MV-4-11 (cell line): ENCODE measurements at places on chromosomes 6 and 20.

GRCh38 chr6:117409420-117409819 lies 16.3 kb downstream of the ROS1 start:
- DNase-seq = peak; percentile 5

DNA sequence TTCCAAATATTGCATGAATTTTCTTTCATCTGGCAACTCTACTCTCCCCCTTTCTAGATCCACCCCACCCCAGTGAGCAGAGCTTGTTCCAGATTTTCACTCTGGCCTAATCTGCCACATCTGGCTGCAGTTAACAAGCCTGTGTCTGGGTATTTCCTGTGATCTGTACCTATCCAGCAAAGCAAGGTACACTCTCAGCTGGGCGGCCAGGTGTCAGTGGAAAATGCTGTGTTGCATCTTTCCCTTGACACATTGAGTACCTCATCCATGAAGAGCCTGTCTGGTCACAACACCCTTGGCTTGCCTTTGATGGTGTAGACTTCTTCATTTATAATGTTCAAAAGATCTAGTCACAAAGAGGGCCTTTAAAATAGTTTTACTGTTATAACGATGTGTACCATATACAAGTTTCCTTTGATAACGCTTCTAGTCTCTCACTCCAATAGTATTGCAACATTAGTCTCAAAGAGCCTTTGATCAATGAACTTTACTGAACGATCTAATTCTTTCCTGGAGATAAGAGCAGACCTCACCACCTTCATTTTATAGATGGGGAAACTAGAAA lies 6.0 kb upstream of the RNF182 start:
- DNase-seq = no peak

- DNase-seq = peak; percentile 24
Measured at GRCh38 chr20:41173161-41173721, 35.9 kb downstream of the PLCG1 start.

DNA sequence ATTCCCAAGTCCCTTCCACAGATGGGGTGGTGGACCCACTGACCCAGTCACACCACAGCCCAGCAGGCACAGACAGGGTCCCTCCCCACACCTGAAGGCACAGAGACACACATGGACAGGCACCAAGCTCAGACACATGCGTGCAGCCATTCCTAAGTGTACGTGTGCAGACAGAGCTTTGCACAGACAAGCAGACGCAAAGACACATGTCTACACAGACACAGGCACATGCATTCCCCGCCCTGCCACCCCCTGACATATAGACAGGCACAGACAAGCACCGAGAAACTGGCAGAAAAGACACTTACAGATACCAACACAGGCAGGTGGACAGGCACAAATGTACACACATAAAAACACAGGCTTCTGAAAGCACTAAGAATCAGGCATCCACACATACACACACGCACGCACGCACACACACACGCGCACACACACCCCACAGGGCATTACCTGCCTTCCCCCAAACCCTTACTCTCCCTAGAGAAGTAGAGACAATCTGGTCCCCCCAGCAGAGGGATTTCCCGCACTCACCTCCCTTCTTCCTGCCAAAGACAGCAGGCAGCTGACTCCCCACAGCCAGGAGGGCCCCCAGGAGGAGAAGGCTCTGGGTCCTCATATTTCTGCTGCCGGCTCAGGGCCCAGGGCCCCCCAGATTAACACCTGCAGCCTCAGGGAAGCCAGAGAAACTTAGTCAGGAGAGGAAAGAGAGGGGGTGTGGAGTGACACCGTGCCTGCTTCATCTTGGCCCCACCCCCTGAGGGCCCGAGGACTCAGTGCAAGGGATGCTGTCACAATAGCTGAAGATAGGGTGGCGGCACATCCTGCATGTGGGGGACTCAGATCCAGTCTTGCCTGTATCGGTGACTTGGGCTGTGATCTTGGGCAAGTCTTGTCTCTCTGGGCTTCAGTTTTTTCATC lies at the start of gene WFDC5:
Gene WFDC5, minus strand, starts transcription at position 710 of the 921 bp plus-strand sequence. Its CDS starts 91 bp downstream, at position 619.
- no peak for DNase-seq

- DNase-seq = no peak
Measured at GRCh38 chr20:48382304-48382703, 445.5 kb downstream of the PREX1 start.

DNA sequence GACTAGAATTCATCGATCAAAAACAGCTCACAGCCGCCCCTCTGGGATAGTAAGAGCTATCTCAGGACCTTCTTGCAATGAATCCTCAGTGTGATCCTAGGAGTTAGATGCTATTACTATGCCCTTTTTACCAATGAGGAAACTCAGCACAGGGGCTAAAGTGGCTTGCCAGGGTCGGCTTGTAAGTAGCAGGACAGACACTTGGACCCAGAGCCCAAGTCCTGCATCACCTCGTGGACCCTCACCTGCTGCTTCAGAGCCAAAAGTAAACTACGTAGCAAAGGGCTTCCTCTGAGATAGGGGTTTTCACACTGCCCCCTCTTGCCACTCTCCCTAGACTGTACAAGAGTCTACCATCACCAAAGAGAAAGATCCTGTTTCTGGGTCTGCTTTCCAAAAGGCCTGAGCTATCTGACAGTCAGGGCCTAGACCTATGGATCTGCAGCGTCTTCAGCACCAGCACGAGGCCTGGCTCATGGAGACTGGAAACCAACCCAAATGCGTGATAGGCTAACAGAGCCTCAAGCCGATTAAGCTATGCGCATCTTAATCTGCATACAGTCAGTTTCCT lies 172.3 kb downstream of the ANKRD60 start:
- no peak for DNase-seq

- DNase-seq = no peak
Measured at GRCh38 chr6:101397199-101397598, 3.7 kb downstream of the GRIK2 start.

- DNase-seq = peak; percentile 59
Measured at GRCh38 chr20:45890077-45890984, 677 bp downstream of the NEURL2 start.

DNA sequence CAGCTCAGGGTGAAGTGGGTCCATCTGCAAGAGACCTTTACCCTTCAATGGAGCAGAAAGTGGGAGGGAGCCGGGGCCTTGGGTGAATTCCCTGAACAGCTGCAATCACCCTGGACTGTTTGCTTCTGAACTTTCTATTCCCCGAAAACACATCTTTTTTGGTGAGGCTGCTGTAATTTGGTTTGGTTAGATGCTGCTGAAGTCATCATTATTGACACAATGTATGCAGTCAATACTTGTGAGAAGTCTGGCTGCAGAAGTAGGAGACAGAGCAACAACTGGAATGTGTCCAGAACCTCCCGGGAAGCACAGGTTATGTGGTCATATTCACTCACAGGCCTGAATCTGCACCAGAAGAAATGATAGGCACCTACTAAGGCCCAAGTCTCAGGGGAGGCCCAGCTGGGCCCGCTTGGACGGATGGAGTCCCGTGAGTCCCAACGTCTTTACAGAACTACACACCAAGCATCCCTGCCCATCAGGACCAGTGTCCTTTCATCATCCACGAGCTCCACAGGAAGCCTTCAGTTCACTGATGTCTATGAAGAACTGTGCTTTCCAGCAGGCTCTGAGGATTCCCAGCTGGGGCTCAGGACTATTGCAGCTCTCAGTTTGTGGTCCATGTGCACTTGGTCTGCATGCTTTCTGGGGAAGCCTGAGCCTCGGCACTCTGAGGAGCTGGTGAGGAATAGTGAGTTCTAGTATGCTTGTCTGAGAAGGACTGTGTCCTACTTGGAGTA lies 177.6 kb downstream of the THBS2 start:
- no peak for DNase-seq

- DNase-seq = peak; percentile 35
Measured at GRCh38 chr20:59182401-59183044, 18.9 kb downstream of the ZNF831 start.

DNA sequence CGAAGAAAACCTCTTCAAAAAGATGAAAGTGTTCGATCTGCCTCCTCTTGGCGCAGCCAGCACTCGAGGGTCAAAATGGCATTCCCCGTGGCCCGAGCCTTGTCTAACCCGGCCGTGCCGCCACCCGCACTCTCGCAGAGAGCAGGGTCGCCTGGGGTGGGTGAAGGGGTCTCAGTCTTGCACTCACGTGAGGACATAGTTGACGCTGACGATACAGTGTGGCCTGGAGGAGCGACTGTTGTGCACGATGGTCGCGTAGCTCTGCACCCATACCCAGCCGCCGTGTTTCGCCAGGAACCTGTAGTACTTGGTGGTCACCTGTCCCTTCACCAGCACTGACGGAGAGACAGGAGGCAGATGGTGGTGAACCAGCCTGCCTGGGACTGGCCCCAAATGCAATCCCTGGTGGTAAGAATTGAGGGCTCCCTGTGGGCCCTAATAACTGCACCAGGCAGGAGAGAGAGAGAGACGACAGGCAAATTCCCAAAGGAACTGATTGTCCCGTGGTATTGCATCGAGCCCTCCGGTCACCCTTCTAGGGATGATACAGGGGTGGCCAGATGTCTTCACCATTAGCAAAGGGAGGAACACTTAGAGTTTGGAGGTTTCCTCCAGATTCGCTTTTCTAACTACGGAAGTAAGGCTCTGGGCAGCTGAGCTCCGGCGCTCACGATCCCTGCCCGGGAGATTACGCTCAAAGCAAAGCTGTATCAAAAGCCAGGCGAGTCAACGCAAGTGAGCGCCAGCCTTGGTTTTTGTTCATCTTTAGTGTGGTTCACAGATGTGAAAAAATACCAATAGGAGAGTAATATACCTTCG lies 17.4 kb downstream of the SIM1 start:
- no peak for DNase-seq

GRCh38 chr6:118675225-118675624 lies 23.8 kb upstream of the CEP85L start:
- no peak for DNase-seq

DNA sequence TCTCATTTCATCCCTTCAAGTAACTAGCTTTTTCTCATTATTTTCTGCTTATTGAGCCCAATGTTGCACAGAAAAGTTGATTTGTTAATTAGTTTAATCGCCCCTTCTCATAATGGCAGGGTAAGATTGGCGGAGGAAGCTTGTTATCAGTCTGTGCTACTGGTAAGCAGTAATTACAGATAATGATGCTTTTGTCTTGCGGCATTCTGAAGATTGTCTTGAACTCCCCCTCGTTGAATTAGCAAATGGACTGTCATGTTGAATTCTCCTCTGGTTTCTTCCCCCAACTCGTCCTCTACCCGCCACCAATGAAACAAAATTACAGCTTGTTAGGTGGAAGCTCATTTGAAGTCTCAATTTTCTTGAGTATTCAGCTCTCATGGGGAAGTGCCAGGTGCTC lies 39.4 kb downstream of the PRDM13 start:
- DNase-seq = no peak

DNA sequence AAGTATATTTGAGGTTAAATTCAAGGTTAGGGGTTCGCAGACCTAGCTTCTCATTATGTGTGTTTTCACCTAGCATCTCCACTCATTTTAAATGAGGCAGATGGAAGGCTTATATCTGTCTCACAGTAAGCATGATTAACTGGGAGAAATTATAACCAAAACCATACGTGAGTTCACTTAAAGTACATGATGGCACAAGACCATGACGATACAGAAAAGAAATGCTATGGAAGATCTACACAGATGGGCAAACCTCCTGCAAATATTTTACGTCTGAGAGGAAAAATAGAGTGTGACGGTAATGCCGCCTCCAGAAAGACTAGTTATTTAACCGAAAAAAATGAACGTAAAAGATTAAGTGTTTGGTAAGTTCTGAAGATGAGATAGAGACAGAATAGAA lies 337.8 kb downstream of the FARS2 start:
- DNase-seq = no peak
